ENCODE measurements at places on chromosomes 16 and 17.

GRCh38 chr17:8141741-8142140 lies 10.5 kb downstream of the PER1 start:
- peaks cover 56% of the 10 kb centered on the region for H3K36me3 ChIP-seq
- peaks cover 21% of the 10 kb centered on the region for H3K4me1 ChIP-seq
- no peak overlapping the region for H3K27ac ChIP-seq
- no peak for DNase-seq
- H3K27me3 ChIP-seq: no peaks in the 10 kb centered on the region
- H3K4me3 ChIP-seq: no peak overlapping the region

GRCh38 chr16:29744541-29745101 lies 1.2 kb downstream of the C16orf54 start:
- no peaks in the 10 kb centered on the region for H3K27me3 ChIP-seq
- no peak overlapping the region for H3K27ac ChIP-seq
- H3K4me1 ChIP-seq: no peaks in the 10 kb centered on the region
- H3K4me3 ChIP-seq: no peak overlapping the region
- DNase-seq: no peak
- no peaks in the 10 kb centered on the region for H3K36me3 ChIP-seq

DNA sequence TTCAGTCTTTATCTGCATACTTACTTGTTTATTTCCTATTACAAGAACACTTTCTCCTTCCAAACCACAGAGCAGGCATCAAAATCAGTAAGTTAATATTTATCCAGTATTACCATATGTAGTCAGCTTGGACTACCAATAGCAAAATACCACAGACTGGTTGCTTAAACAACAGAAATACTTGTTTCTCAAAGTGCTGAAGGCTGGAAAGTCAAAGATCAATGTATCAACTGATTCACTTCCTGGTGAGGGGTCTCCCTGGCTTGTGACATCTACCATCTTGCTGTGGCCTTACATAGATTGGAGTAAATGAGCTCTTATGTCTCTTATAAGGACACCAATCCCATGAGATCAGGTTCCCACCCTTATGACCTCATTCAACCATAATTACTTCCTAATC lies 2.6 kb downstream of the STXBP4 start:
- no peak for DNase-seq
- H3K36me3 ChIP-seq: no peaks in the 10 kb centered on the region

- H3K27ac ChIP-seq: peak overlapping the region; percentile 84
- H3K4me1 ChIP-seq: peaks cover 30% of the 10 kb centered on the region
- H3K4me3 ChIP-seq: peak overlapping the region; percentile 66
These were observed 598 bp downstream of the INPP5K start for GRCh38 chr17:1515640-1516387.

DNA sequence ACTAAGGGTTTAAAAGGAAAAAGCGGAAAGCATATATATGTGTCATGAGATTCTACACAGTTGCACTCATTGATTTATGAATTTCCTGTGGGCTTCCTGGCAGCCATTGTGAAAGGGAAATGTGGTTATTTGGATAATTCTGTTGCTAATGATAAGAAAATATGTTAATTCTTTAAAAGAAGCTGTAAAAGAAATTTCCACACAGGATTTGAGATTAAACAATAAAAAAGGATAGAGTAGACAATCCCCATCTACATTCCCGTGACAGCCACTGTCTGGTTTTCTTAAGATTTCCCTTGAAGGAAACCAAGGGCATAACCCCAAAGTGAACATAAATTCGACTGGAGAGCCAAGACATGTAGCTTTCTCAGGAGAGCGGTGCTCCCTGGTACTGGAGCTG lies 397.5 kb downstream of the CPPED1 start:
- DNase-seq: no peak
- H3K27me3 ChIP-seq: no peaks in the 10 kb centered on the region
- no peak overlapping the region for H3K4me3 ChIP-seq
- no peaks in the 10 kb centered on the region for H3K4me1 ChIP-seq
- no peaks in the 10 kb centered on the region for H3K36me3 ChIP-seq

DNA sequence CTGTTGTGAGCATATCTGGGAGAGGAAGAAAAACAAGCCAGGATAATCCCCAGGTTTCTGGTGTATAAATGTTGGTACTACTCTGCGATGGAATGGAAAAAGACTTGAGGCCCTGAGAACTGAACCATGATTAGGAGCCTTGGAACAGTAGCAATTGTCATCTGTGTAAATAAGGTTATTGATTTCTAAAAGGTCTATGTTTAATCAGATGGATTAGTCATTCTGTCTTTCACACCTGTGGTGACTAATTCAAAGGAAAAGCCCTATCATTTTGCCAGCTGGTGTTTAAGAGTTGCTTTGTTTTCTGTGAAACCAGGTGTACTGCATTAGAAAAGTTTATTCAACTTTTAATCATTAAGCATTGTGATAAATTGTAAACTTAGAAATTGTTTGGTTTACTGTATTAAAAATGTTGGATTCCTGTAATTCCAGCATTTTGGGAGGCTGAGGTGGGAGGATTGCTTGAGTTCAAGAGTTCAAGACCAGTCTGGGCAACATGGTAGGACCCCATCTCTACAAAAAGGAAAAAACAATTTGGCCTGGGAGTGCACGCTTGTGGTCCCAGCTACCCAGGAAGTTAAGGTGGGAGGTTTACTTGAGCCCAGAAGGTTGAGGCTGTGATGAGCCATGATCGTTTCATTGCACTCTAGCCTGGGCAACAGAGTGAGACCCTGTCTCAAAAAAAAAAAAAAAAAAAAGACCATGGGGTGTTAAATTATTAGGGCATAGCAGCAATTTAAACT lies 29.0 kb upstream of the KPNB1 start:
- peaks cover 8% of the 10 kb centered on the region for H3K36me3 ChIP-seq
- no peak overlapping the region for H3K27ac ChIP-seq
- no peak overlapping the region for H3K4me3 ChIP-seq
- no peaks in the 10 kb centered on the region for H3K27me3 ChIP-seq

GRCh38 chr17:78683408-78683961 lies 98.6 kb downstream of the CYTH1 start:
- no peaks in the 10 kb centered on the region for H3K4me1 ChIP-seq
- no peaks in the 10 kb centered on the region for H3K27me3 ChIP-seq
- DNase-seq: no peak

- no peaks in the 10 kb centered on the region for H3K36me3 ChIP-seq
- H3K4me1 ChIP-seq: no peaks in the 10 kb centered on the region
- no peaks in the 10 kb centered on the region for H3K27me3 ChIP-seq
- H3K4me3 ChIP-seq: no peak overlapping the region
- no peak overlapping the region for H3K27ac ChIP-seq
These were observed 92.2 kb upstream of the CACNG3 start for GRCh38 chr16:24163935-24164334.
